Activated gamma-delta T cell treated with anti-CD3 and anti-CD28 coated beads, Interleukin-2, amount 50 U/mL, for 16 hours (primary cell): ENCODE measurements at places on chromosomes 7 and 10.

DNA sequence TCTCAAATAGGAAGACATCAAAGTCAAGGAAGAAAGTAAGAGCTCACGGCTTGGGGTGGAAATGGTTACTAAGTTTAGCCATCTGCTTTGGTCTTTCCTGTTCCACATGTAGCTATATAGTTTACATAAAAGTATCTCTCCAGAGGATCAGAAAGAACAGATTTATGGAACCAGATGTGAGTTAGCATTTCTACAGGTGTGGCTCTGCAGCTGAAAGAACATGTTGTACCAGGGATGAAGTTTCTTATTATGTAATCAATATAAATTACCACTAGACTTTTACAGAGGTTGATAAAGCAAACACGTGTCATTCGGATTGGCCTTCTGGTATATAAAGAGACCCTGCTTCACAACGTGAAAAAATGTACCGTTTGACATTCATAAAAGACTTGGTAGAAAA lies 19.9 kb downstream of the CALD1 start:
- DNase-seq: no peak

DNA sequence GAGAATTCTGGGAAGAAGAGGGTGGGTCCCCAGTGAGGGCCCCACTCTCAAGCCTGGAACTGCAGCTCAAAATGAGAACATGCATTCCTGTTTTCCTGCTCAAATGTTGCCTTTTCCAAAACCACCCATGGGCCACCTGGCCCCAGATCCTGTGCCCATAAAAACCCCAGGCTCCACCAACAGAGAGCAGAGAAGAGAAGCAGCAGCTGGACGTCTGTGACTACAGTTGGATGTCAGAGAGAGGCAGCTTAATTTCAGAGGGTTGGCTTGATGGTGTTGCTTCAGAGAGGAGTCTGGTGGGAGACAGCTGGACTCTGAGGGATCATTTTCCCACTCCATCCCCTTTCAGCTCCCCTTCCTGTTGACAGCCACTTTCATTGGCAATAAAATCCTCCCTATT lies 256.4 kb downstream of the FZD1 start:
- DNase-seq: no peak

- DNase-seq: no peak
Observed at GRCh38 chr10:107865691-107866090, 701.2 kb upstream of the SORCS1 start.

- DNase-seq: no peak
Observed at GRCh38 chr7:154978017-154978416, 24.9 kb downstream of the PAXIP1 start.

GRCh38 chr7:91557789-91558404 lies 293.7 kb downstream of the FZD1 start:
- DNase-seq: no peak

GRCh38 chr10:100303724-100304319 lies 17.3 kb upstream of the BLOC1S2 start:
- no peak for DNase-seq

DNA sequence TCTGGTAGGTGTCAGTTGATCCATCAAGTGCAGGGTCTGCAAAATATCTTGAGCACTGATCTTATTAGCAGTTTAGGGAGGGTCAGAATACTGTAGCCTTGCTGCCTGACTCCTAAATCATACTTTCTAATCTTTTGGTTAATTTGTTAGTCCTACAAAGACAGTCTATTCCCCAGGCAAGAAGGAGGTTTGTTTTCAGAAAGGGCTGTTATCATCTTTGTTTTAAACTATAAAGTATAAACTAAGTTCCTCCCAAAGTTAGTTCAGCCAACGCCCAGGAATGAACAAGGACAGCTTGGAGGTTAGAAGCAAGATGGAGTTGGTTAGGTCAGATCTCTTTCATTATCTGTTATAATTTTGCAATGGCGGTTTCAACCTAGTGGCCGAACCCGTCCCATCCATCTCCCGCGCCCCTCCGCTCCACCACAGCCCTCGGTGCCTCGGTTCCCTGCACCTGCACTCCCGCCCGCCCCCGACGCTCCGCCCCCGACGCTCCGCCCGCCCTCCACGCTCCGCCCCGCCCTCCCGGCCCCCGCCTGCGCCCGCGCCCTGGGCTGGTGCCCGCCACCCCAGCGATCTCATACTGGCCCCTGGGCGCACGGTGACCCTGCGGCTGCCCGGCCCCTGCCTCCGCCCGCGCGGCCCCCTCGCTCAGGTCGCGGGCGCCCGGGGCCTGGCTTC lies at the start of gene ADCK2:
TSS of gene ADCK2 (plus strand) at position 564 of the 681 bp plus-strand sequence. CDS start 386 bp downstream, outside the sequence.
- DNase-seq: peak; percentile 24

DNA sequence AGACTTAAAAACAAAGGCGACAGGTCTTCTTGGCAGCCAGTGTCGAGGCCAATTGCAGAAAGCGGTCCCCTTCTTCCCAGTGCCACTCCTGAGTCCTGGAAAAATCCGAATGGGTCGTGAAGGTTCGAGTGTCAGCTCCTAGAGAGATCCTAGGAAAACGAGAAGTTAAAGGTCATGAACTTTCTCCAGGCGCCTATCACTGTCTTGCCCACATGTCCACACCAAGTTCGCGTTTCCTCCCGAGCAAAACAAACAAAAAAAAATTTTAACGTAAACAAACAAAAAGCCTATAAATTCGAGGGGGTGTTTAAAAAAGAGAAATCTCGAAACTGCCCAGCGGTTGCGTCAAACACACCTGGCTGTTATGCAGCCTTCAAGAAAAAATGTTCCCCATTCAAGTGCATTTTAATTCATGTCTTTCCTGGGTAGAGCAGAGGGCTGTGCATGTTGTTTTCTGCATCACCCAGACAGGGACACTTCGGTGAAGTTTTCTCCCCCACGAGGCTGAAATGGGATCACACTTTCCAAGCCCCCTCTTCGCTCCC lies 1.5 kb downstream of the ARHGAP21 start:
- DNase-seq: no peak

GRCh38 chr10:112981553-112981952 lies 31.5 kb downstream of the TCF7L2 start:
- DNase-seq: no peak

DNA sequence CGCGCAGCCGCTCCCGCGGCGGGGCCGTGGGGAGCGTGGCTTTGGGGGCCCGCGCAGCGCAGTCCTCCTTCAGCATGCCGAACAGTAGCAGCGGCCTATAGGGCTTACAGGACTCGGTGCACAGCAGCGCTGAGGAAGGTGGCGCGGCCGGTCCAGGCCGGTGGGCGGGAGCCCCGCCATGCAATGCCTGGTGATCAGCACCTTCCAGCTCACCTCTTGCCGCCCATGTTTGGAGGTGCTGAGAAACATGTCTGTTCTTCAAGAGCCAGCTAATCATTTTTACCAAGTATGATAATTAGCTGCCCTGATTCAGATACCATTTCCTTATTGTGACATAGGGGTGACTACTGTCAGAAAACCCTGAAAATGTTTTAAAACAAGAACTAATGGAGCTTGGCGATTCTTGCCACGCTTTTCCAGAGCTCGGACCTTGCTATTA lies 33.5 kb upstream of the SFTPD start:
- no peak for DNase-seq

- DNase-seq: no peak
Observed at GRCh38 chr7:33861947-33862346, 43.4 kb upstream of the BMPER start.

- DNase-seq: no peak
Observed at GRCh38 chr7:29435167-29435566, 128.5 kb upstream of the PRR15 start.

DNA sequence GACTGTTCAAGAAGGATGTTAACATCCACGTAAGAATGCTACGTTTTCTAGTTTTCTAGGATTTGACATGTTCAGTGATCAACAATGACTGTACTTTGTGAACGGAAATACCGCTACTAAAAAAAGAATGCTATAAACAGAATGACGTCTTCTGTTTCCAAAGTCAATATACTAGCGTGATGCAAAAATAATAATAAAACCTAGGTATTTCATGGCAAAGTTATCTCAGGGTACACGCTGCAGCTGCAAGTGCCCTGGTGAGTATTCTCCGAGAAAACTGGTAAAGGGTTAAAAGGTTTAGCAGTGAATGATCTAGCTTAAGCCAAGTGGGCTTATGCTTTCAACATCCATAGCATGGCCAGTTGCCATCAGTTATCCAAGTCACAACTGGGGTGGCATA lies 653.3 kb upstream of the PFKP start:
- no peak for DNase-seq

DNA sequence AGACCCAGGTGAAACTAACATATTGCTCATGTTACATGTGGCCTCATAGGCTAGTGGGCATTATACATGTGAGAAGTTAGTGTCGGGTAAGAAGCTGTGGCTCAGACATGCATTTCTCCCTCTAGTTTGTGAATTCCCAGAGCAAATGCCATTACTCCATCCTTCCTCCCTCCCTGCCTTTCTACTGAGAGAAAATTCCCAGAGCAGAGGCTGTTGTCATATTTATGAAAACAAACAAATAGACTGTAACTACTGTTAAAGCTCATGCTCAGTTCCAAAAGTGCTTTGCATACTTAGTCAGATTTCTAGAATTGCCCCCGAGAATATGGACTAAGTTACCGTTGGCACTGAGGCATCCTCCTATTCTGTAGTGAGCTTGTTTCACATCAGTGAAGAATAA lies 29.0 kb downstream of the ZNRF2 start:
- no peak for DNase-seq

- no peak for DNase-seq
Observed at GRCh38 chr10:72483471-72483870, 128.8 kb upstream of the DNAJB12 start.

DNA sequence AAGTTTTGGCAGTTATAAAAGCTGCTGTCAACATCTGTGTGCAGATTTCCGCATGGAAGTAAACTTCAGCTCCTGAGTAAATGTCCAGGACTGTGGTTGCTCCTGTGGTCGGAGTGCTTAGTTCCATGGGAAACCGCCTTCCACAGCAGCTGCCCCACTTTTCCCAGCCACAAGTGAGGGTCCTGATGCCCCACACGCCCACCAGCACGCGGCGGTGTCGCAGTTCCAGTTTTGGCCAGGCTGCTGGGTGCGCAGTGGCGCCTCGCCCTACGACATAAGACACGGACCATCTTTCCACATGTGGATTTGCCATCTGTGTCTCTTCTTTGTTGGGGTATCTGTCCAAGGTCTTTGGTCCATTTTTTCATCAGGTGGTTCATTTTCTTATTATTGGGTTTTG lies 167.1 kb downstream of the DIP2C start:
- DNase-seq: no peak

- DNase-seq: no peak
Observed at GRCh38 chr10:25849988-25850387, 84.0 kb upstream of the MYO3A start.

DNA sequence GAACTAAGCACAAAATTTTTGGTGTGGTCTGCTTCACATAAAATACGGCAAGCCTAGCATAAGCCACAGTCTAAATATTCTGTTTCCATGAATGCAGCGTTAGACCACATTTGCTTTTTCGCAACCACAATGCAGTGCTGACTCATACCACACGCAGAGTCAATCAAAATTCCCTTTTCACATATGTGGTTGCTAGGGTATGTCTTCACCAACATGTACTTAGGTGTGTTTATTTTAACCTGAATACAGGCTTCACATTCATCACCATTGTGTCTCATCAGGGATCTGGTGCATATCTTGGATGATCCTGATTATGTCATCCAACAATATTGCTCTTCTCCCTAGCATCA lies 90.8 kb downstream of the CHN2 start:
- DNase-seq: peak; percentile 49

DNA sequence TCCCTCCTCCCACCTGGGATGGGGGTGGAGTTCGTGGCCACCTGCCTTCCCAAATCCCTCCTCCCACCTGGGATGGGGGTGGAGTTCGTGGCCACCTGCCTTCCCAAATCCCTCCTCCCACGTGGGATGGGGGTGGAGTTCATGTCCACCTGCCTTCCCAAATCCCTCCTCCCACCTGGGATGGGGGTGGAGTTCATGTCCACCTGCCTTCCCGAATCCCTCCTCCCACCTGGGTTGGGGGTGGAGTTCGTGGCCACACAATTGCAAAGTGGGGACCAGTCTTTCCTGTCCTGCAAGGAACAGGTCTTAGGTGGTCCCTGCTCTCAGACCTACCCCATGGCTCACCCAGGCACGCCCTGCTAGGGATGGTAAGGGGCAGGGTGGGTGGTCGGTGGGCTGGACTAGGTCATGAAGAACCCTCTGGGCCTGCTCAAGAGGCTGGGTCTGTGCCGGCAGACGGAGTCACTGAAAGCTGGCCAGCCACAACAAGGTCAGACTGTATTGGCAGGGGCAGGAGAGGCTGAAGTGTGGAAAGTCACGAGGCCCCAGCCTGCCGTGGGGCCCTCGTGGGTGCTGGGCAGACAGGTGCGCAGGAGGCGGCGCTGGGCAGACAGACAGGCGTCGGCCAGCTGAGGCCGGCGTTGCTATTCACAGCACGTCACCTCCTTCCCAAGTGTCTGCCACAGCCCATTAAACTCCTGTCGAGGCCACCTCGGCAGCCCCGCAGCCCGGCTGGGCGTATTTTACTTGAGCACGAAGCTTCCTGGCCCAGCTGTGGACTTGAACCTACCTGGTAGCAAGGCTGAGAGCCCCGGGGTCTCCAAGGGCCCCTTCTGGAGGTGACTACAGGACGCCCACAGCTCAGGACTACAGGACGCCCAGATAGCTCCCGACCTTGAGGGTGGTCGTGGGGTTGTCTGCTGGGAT lies 4.1 kb downstream of the KNDC1 start:
- no peak for DNase-seq

- no peak for DNase-seq
Observed at GRCh38 chr10:66457629-66458028, 468.2 kb upstream of the LRRTM3 start.

DNA sequence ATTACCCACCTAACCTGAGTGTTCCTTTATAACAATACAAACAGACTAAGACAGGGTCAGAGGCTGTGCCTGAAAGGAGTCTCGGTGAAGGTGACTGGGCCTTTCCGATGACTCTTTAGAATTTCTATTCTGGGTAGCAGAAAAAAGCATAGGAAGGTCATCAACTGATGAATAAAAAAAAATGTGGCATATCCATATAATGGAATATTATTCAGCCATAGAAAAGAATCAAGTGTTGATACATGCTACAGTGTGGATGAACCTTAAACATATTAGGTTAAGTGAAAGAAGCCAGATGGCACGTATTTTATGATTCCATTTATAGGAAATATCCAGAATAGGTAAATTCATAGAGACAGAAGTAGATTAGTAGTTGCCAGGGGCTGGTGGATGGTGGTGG lies 83.4 kb downstream of the LRMDA start:
- no peak for DNase-seq

DNA sequence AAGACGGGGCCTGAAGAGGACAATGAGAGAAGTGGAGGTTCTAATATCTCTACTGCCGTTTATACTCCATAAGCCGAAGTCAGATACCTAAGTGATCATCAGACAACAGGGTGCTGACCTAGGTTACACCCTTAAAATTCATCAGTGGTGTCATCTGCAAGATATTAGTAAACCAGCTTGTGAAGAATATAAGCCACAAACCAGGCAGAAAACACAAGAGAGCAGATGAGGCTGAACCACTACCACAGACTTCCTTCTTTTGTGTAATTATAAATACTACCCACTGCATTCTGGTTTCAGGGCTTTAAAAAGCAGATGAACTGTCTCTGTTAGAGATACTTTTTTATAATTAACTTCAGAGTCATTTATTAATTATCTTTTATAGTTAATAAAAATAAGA lies 69.0 kb upstream of the LRRC17 start:
- DNase-seq: no peak

- no peak for DNase-seq
Observed at GRCh38 chr7:130114374-130114773, 44.0 kb downstream of the KLHDC10 start.
